ENCODE measurements at places on chromosomes 3 and 15.

DNA sequence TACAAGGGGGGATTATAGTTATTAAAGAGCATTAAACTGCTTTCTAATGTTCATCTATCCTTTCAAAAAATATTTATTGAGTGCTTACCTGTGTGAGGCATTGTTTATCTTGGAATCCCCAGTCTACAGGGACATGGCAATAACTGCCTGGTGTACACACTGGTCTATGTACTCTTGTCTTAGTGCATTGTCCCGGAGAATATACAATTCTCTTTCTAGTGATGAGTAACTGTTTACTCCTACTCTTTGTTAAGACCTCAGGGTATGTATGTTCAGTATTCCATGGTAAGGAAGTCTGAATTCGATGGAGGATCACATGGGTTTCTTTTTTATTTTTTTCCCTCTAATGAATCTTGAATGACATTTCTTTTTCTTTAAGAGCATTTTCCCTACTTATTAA lies 772.4 kb upstream of the NR2F2 start:
- no peak for DNase-seq

DNA sequence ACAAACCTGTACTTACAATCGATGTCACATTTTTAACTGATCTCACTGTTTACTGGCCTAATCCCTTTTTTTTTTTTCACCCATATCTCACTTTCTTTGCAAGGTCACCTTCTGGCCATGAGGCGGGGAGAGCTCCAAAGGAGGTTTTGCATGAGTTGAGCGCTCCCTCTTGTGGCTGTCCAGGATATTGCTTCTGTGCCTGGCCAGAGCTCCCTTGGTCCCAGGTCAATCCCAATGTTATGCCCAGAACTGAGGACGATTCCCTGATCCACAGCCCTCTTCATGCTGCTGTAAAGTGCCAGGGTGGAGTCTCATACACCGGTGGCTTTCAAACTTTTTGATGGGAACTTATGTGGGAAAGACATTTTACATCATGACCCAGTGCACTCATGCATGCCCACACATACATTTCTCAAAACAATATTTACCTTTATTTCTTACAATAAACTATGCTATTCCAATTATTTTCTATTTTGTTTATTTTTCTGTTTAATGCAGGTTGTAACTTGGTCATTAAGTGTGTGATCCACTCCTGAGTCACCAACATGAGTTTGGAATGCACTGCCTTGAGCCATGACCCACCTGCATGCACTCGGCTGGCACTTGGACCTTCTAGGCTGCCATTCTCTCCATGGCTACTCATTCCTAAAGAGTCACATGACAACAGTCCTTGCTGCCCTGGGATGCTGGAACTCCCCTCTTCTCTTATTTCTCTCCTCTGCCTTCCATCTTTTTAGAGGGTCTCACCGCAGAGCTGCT lies 9.6 kb upstream of the SST start:
- peak; percentile 70 for DNase-seq

- DNase-seq: peak; percentile 93
Measured at GRCh38 chr3:64342940-64343688, 117.8 kb upstream of the PRICKLE2 start.

DNA sequence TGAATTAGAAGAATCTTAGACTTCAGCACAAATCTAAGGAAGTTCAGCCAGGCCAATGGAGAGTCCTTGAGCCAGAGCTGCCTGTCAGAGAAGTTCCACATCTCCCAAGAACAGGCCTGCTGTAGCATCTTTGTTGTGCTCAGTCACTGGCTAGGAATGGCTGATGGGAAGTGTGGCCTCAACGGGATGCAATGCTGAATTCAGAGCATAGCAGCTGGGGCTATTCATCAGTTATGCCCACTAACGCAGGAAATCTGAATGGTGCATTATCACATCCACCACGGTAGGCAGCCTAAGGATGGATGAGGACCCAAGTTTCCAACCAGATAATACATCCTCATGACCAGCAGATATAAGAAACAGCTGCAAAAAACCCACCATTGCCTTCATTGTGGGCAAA lies 3.2 kb upstream of the EIF1B start:
- peak; percentile 38 for DNase-seq

- DNase-seq: no peak
Measured at GRCh38 chr15:67180035-67180434, 74.4 kb downstream of the AAGAB start.

DNA sequence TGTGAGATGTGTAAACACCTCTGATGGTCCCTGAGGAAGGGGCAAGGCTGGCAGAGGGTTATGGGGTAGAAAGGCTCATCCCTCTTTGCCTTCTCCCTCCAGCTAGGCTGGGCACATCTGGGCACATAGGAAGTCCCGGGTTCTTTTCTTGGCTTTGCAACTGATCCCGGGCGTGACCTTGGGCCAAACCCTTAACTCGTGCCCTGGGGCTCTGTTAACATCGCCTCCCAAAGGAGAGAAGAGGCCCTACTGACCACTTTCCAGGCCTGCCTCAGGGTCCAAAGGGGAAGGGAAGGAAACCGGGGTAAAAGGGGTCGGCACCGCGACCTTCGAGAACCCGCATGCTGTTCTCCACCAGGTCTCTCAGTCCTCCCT lies 549 bp downstream of the C3orf18 start:
- no peak for DNase-seq

- peak; percentile 89 for DNase-seq
Measured at GRCh38 chr3:16113704-16114103, 60.8 kb upstream of the GALNT15 start.

- DNase-seq: peak; percentile 92
Measured at GRCh38 chr3:149466192-149466591, 8.3 kb upstream of the TM4SF4 start.

- DNase-seq: no peak
Measured at GRCh38 chr15:69380100-69380725, 33.9 kb upstream of the KIF23 start.

GRCh38 chr3:44535364-44535763 lies 19.6 kb upstream of the ZKSCAN7 start:
- no peak for DNase-seq

- peak; percentile 90 for DNase-seq
Measured at GRCh38 chr3:53773611-53774368, 72.4 kb downstream of the CHDH start.

DNA sequence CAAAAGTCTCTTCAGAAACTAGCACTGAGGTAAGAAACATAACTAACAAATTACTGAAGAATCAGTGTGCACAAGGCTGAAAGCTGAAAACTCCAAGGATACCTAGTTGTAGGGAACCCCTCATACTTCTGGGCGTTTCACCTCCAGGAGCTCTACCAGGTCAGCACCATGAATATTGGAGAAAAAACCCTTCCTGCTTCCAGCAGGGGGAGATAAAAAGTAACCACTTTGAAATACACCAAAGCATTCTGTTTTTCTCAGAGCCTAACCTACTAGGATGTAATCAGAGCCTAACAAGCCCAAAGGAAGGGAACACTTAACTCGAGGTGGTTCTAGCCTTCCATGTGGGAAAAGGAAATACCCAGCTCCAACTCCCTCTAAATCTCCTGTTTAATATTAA lies 175.8 kb upstream of the MME start:
- DNase-seq: peak; percentile 36

DNA sequence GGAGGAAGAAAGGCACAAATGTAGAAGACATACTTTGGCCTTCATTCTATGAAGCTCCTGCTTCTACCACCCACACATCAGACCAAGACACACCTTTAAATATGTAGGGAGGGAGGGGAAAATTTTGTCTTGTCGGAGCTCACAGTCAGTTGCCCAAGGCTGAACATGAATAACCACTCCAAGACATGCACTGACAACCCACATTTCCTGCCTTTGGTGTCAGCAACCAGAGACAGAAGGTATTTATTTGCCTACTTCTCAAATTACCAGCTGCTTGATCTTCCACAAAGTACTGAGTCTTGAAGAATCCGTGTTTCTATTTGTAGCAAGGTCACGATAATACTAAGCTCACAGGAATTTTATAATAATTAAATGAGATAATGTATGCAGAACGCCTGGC lies 169.7 kb downstream of the KCNMB2 start:
- DNase-seq: peak; percentile 76

- DNase-seq: no peak
Measured at GRCh38 chr3:179348325-179349013, 960 bp downstream of the MFN1 start.
